ENCODE measurements at places on chromosomes 2 and 18.
A peak's percentile ranks its signal among the peaks of the same experiment; 100 is the strongest.

GRCh38 chr18:3836483-3837335 lies 386.7 kb downstream of the TGIF1 start:
- no peak overlapping the region for H3K4me3 ChIP-seq
- no peaks in the 10 kb centered on the region for H3K36me3 ChIP-seq
- DNase-seq, result no peak

- H3K27me3 ChIP-seq, result no peaks in the 10 kb centered on the region
- peaks cover 8% of the 10 kb centered on the region for H3K4me1 ChIP-seq
- H3K27ac ChIP-seq, result no peak overlapping the region
- H3K4me3 ChIP-seq, result no peak overlapping the region
- no peak for DNase-seq
- no peaks in the 10 kb centered on the region for H3K36me3 ChIP-seq
Observed at GRCh38 chr2:148813603-148814065, 61.4 kb upstream of the KIF5C start.

GRCh38 chr2:133266041-133266925 lies 302.0 kb downstream of the NCKAP5 start:
- peak; percentile 20 for DNase-seq
- peaks cover 35% of the 10 kb centered on the region for H3K27me3 ChIP-seq
- peak overlapping the region; percentile 38 for H3K4me3 ChIP-seq
- peaks cover 4% of the 10 kb centered on the region for H3K4me1 ChIP-seq
- H3K36me3 ChIP-seq, result no peaks in the 10 kb centered on the region

- H3K36me3 ChIP-seq, result no peaks in the 10 kb centered on the region
- no peaks in the 10 kb centered on the region for H3K27me3 ChIP-seq
- no peak overlapping the region for H3K27ac ChIP-seq
Observed at GRCh38 chr2:139374296-139374850, 594.2 kb upstream of the NXPH2 start.

GRCh38 chr2:225290757-225291400 lies 108.6 kb upstream of the NYAP2 start:
- no peaks in the 10 kb centered on the region for H3K36me3 ChIP-seq
- H3K4me3 ChIP-seq, result no peak overlapping the region
- H3K4me1 ChIP-seq, result no peaks in the 10 kb centered on the region
- H3K27me3 ChIP-seq, result no peaks in the 10 kb centered on the region

DNA sequence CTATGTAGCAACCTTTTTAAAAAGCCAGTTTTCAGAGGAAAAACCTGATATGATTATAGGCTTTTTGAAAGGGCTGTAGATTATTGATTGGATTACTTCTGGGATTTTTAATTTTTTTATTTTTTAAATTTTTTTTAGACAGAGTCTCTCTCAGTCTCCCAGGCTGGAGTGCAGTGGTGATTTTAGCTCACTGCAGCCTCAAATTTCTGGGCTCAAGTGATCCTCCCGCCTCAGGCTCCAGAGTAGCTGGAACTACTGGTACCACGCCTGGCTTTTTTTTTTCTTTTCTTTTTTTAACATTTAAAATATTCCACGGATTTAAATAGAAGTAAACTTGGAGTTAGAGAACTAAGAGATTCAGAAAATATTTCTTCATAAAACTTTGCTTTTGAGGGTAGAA lies 1.2 kb downstream of the MRPL19 start:
- DNase-seq, result no peak
- no peaks in the 10 kb centered on the region for H3K27me3 ChIP-seq
- H3K27ac ChIP-seq, result no peak overlapping the region
- peaks cover 18% of the 10 kb centered on the region for H3K36me3 ChIP-seq
- peaks cover 3% of the 10 kb centered on the region for H3K4me1 ChIP-seq

GRCh38 chr2:70431716-70432347 lies 121.8 kb downstream of the TGFA start:
- DNase-seq, result no peak
- no peak overlapping the region for H3K4me3 ChIP-seq
- H3K27me3 ChIP-seq, result peaks cover 19% of the 10 kb centered on the region
- H3K27ac ChIP-seq, result no peak overlapping the region
- H3K36me3 ChIP-seq, result no peaks in the 10 kb centered on the region
- H3K4me1 ChIP-seq, result no peaks in the 10 kb centered on the region

GRCh38 chr2:11354363-11355154 lies 10.1 kb upstream of the ROCK2 start:
- H3K4me3 ChIP-seq, result no peak overlapping the region
- no peak for DNase-seq
- no peaks in the 10 kb centered on the region for H3K27me3 ChIP-seq

DNA sequence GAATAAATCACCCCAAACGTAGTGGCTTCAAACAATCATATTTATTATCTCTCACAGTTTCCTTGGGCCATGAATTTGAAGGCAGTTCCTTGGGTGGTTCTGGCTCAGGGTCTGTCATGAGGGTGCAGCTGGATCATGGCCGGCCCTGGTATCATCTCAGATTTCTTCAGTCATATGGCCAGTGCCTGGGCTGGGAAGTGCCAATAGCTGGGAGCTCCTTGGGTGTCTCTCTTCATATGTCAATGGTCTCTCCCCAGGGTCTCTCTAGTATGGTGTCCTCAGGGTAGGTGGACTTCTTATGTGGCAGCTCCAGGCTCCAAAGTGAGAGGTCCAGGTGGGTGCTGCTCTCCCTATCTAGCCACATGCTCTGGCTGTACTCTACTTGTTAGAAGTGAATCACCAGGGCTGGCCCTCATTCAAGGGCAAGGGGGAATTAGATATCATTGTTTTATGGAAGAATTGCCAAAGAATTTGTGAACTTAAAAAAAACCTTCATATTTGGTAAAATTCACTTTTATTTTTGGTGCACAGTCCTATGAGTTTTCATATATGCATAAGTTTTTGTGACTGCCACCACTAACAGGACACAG lies 15.4 kb downstream of the FHOD3 start:
- peaks cover 78% of the 10 kb centered on the region for H3K4me1 ChIP-seq
- DNase-seq, result peak; percentile 80
- no peaks in the 10 kb centered on the region for H3K36me3 ChIP-seq
- H3K4me3 ChIP-seq, result no peak overlapping the region

GRCh38 chr2:152861349-152861942 lies 143.0 kb downstream of the ARL6IP6 start:
- H3K4me3 ChIP-seq, result no peak overlapping the region
- no peaks in the 10 kb centered on the region for H3K36me3 ChIP-seq
- peak; percentile 19 for DNase-seq

DNA sequence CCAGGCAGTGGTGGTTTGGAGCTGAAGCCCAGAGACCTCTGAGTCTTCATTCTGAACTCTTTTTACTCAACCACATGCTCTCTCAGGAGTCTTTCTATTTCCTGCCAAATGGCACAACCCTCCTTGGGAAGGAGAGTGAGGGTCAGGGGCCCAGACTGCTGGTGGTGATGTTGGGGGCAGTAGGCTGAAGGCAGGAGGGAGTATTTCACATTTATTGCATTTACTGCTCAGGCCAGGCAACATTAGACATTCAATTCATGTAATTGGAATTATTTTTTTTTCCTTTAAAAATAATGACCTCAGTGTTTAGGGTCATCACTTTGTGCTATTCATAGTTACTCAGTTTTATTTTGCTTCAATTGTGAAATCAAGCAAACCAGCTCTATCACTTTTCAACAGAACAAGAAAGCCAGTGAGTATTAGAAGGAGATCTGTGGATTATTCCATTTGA lies 311.3 kb upstream of the NT5C1B start:
- no peak overlapping the region for H3K4me3 ChIP-seq
- H3K27ac ChIP-seq, result no peak overlapping the region
- DNase-seq, result no peak
- H3K36me3 ChIP-seq, result no peaks in the 10 kb centered on the region
- peaks cover 8% of the 10 kb centered on the region for H3K4me1 ChIP-seq

- DNase-seq, result no peak
- no peaks in the 10 kb centered on the region for H3K4me1 ChIP-seq
- no peak overlapping the region for H3K27ac ChIP-seq
- no peak overlapping the region for H3K4me3 ChIP-seq
- peaks cover 78% of the 10 kb centered on the region for H3K36me3 ChIP-seq
Observed at GRCh38 chr18:3115447-3116030, 102.6 kb upstream of the LPIN2 start.

- H3K27me3 ChIP-seq, result no peaks in the 10 kb centered on the region
- H3K4me1 ChIP-seq, result no peaks in the 10 kb centered on the region
- H3K27ac ChIP-seq, result no peak overlapping the region
Observed at GRCh38 chr18:57301573-57302559, 50.5 kb upstream of the ST8SIA3 start.

DNA sequence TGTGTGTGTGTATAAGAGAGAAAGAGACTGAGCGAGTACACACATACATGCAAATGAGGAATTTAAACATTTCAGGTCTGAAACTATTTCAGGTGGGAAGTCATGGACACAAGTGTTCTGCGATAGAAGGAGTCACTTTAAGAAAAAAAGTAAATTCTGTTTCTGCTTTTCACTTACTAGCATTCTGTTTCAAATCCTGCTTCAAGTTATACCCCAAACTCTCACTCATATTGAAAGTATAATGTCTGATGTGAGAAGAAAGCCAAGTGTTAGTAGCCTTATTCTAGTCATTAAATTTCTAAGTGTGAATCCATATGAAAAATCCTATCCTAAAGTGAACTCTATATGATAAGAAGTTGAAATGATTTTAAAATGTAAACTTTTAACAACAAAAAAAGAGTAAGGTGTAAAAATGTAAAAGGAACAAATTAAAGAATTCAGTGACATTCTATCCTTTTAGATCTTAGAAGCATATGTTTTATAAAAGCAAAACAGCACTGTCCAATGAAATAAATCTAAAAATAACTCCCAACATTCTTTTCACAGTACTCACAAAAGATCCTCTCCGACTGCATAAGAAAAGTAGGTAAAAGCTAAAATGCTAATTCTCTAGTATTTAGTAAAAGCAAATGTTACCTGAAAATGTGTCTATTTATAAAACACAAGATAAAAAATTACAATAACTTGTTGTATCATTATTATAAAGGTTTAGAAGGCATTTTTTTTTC lies 570.6 kb downstream of the ZEB2 start:
- no peak for DNase-seq
- no peak overlapping the region for H3K4me3 ChIP-seq
- no peaks in the 10 kb centered on the region for H3K4me1 ChIP-seq

DNA sequence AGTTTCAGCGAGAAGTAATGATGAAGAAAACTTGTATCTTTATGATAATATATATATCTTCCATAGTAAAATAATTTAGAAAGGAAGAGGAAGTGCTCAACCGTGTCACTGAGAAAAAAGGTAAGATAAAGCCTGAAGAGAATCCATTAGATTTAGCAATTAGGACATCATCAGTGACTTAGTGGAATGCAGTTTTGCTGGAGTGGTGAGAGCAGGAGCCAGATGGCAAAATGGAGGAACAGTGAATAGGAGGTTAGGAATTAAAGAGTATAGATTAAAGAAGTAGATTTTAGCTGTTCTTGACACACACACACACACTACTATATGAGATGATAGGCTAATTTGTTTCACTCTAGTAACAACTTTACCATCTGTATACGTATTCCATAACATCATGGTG lies 157.1 kb upstream of the EPC2 start:
- H3K27ac ChIP-seq, result no peak overlapping the region
- H3K4me1 ChIP-seq, result no peaks in the 10 kb centered on the region
- peaks cover 7% of the 10 kb centered on the region for H3K36me3 ChIP-seq

GRCh38 chr2:157413326-157414035 lies 30.4 kb downstream of the CYTIP start:
- no peaks in the 10 kb centered on the region for H3K36me3 ChIP-seq
- no peaks in the 10 kb centered on the region for H3K27me3 ChIP-seq
- H3K4me3 ChIP-seq, result no peak overlapping the region
- no peaks in the 10 kb centered on the region for H3K4me1 ChIP-seq
- no peak for DNase-seq
- no peak overlapping the region for H3K27ac ChIP-seq

- H3K27ac ChIP-seq, result no peak overlapping the region
- H3K27me3 ChIP-seq, result no peaks in the 10 kb centered on the region
- no peaks in the 10 kb centered on the region for H3K36me3 ChIP-seq
Observed at GRCh38 chr2:64311948-64312621, 141.9 kb upstream of the LGALSL start.

DNA sequence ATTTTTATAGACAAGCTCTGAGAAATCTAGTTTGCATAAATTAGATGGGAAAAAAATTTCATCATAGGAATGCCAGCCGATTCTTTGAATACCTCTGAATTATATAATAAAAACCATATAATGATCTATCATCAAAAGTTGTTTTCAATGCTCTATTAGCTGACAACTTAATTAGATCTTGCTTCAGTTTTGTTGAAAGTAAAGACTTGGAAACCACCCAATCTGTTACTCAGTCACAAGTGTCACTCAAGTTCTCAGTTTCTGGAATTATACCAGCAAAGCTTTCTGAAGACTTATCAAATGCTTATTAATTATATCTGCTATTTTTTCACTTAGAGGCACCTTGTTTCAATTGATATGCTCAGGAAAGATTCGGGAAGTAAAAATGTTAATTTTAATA lies 17.4 kb upstream of the TP53I3 start:
- H3K27me3 ChIP-seq, result no peaks in the 10 kb centered on the region
- no peaks in the 10 kb centered on the region for H3K4me1 ChIP-seq
- no peak overlapping the region for H3K27ac ChIP-seq
- no peak for DNase-seq
- H3K36me3 ChIP-seq, result no peaks in the 10 kb centered on the region

DNA sequence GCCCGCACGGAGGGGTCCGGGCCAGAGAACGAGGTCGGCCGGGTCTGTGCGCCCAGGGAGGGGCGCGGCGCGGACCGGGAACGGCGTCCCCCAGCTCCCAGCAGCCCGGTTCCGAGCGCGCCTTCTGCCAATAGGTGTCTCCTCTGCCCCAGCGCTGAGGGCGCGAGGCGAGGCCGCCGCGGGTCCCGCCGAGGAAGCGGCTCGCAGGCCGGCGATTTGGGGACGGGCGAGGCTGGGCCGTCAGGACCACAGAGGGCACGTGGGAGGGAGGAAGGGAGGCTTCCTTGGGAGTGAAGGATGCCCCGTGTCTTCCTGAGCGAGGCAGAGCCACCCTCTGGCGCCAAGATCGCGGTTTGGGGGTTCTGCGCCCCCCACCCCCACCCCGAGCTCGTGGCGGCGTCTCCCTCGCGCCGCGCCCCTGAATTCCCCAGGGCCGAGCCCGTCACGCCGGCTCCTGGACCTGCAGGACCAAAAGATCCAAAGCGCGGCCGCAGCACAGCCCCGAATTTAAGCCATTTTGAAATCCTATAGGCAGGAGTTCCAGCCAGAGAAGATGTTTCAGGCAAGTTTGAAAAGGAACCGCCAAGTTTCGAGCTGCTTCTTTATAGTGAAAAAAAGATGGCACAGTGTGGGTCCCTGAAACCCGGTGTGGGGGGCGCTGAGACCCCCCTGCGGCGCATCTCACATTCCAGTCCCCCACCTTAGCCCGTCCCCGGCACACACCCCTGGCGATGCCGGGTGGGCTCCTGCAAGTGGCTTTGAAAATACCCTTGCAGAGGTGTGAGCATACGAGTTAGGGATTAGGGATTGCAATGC lies 909 bp downstream of the NFATC1 start:
- DNase-seq, result peak; percentile 71
- peaks cover 3% of the 10 kb centered on the region for H3K4me1 ChIP-seq
- peak overlapping the region; percentile 43 for H3K4me3 ChIP-seq
- H3K27ac ChIP-seq, result no peak overlapping the region
- peaks cover 77% of the 10 kb centered on the region for H3K27me3 ChIP-seq
- H3K36me3 ChIP-seq, result no peaks in the 10 kb centered on the region

GRCh38 chr2:240286596-240286995 lies 146.1 kb upstream of the OTOS start:
- DNase-seq, result no peak
- no peak overlapping the region for H3K27ac ChIP-seq
- H3K27me3 ChIP-seq, result no peaks in the 10 kb centered on the region
- no peak overlapping the region for H3K4me3 ChIP-seq

GRCh38 chr18:76838182-76838581 lies 15.8 kb downstream of the ZNF236 start:
- H3K4me1 ChIP-seq, result peaks cover 13% of the 10 kb centered on the region
- H3K4me3 ChIP-seq, result no peak overlapping the region
- H3K27ac ChIP-seq, result peak overlapping the region; percentile 10
- no peaks in the 10 kb centered on the region for H3K36me3 ChIP-seq
